ENCODE measurements at places on chromosomes 13 and 19.

GRCh38 chr19:6012426-6013170 is 34.7 kb upstream of the RANBP3 start:
- no peak for DNase-seq

DNA sequence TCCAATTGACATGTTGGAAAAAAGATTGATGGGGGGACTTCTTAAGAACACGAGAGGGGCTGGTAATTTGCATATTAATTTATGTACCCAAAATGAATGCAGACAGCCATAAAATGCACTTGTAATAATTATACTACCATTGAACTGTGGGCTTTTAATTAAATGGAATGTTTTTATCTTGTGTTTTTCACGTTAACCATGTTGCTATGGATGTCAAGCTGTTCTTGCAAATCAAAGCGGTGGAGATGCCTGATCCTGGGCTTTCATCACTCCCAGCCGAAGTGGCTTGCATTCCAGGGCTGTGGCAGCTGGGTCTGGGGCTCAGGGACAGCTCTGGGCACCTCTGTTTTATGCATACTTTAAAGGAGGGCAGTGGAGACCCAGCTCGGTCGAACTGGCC is 179.4 kb upstream of the TMTC4 start:
- no peak for DNase-seq

DNA sequence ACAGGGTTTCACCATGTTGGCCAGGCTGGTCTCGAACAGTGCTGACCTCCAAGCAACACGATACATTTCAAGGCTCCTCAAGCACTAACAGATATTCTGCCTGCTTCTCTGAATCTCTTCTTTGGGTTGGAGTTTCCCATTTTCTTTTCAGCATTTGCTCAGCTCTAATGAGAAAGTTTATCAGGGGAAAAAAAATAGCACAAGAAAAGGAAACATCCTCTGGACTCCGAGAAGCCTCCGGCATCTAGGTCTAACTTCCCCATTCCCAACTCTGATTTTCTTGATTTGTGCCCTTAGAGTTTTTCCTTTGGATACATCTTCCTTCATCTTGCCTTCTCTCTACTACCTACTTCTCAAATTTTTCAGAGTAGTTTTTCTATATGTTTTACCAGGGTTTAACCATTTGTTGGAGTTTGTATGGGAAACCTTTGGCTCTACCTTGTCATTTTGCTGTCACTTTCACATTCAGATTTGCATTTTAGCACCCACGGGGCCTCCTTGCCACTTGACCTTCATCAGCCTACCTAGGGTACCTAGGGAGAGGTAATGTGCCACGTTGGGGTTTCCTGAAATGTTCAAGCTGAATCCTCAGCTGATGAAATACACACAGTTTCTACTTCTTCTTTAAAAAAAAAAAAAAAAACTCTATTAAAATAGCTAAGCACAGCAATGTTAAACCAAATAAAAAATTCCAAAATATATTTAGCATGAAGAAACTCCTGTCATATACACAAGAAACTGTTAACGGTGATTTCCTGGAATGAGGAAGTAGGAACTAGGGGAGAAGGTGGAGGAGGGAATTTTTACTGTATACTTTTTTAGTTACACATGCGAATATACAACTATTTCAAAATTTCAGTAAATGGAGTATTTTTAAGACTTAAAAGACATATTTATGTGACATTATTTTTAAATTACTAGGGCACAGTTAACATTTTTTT is 5.1 kb upstream of the USP12 start:
- DNase-seq: no peak

DNA sequence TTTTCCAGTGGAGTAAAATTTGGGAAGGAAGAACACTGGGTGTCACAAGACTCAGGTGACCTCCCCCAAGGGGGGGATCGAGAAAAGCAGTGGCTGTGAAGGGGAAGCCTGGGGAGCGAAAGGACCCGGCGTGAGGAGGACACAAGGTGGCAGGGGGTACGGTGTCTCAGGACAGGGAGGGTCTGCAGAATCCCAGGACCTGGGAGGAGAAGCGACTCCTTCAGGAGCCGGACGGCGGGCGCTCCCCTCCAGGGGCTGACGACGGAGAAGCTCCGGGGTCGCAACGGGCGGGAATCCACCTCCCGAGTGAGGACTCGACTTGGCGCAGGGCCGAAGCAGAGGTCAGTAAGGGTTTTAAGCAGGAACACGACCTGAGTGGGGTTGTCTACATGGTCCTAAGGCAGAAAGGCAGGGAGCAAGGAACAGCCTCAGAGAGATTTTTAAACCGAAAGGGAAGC is 529 bp downstream of the ZNF836 start:
- DNase-seq: no peak

DNA sequence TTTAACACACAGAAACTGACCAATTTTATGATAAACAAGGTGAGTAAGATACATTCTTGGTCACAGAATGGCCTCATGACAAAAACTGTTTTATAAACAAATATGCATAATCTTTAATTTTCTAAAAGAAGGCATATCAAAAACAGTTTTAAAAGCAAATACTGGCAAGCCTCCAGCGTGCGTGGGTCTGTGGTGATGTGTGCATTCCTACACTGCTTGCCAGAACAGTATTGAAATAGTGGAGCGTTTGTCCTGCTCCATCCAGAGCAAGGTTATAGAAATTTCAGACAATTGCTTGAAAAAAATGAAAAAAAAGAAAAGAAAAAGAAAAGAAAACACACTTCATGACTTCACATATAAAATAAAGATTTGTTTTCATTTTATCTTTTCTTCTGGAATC is 140.9 kb downstream of the MZT1 start:
- DNase-seq: no peak

DNA sequence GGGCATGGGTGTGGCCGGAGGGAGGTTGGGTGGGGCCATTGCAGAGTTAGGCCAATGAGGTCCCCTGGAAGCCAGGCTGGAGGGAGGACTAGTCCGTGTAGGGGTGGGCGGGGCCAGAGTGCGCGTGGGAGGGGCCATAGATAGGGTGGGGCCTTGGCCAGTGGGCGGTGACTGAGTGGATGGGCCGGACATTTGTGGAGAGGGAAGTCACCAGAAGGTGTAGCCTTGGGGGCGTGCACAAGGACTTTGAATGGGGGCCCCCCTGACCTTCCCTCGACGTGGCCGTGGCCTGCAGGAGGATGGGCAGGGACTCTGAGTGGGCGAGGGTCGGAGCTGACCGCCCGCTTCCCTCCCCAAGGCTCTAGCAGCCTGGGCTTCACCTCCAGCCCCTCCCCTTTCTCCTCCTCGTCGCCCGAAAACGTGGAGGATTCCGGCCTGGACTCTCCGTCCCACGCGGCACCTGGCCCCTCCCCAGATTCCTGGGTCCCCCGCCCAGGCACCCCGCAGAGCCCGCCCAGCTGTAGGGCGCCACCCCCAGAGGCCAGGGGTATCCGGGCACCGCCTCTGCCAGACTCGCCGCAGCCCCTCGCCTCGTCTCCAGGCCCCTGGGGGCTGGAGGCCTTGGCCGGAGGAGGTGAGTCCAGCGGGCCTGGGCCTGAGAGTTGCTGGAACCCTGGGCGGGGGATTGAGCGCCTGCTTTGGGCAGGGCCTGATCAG is 16.5 kb upstream of the B3GNT3 start:
- DNase-seq: no peak

DNA sequence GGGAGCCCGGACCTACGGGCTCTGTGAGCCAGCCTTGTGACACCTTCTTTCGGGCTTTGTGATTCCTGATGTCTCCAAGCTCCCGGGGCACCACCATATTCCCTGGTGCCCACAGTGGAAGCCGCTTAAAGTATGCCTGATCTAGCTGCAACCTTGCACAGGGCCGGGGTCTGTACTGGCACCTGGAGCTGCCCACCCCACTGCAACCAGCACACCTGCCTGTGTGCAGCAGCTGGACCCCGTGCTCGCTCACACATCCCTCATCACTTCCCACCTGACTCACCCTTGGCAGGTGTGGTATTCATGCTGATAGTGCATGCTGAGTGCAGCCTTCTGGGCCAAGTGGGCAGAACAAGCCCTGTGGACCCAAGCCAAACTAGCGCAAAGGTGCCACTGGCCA is 1981.1 kb upstream of the PCDH20 start:
- no peak for DNase-seq

DNA sequence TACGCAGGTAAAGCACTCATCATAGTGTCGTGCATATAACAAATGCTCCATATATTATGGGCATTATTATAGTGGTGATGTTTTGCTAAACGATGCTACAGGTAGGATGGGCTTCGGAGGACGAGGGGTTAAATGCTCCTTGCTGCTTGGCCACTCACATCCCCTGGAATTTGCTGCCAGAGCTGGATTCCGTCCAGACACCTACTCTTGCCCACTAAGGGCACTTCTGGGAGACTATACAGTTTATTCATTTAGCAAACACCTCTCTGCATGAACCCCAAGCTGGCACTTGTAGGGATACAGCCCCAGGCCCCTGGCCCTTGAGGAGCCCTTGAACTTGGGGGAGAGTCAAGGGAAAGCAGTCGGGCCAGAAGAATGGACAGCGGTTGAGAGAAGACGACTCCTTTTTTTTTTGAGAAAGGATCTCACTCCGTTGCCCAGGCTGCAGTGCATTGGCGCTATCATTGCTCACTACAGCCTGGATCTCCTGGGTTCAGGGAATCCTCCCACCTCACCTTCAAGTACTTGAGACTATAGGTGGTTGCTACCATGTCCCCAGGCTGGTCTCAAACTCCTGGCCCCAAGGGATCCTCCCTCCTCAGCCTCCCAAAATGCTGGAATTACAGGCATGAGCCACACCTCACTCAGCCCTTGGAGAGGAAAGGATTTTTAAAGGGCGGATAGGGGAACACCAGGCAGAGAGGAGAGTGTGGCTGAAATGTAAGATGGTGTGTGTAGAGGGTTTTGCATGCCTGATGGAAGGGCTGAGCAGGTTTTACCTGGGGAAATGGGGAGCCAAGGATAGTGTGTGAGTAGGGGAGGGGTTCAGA is 1.1 kb upstream of the MRPL34 start:
- DNase-seq: no peak

- no peak for DNase-seq
These were observed 147.1 kb downstream of the DNAJC15 start for GRCh38 chr13:43170506-43170905.

DNA sequence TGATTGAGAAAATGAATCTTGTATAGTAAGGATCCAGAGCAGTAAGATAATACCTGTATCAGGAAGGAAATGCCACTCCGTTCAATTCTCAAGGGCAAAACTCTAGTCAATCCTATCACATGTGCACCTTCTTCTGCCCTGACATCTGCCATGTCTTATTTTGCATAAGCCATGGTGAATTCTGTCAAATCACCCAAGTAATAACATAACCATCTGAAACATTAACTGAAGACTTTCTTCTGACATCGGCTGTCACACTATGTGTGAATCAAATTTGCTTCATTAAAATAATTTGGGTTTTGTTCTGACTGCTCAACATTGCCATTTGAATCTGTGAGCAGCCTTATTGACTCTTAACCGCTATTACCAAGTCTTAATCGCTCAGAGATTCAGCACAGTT is 91.2 kb downstream of the PCDH9 start:
- DNase-seq: no peak

GRCh38 chr13:89862691-89863036 is 1484.8 kb upstream of the MIR17HG start:
- DNase-seq: no peak

GRCh38 chr19:982567-983170 is 1.5 kb upstream of the WDR18 start:
- DNase-seq: no peak

GRCh38 chr13:38970380-38971051 is 20.1 kb downstream of the STOML3 start:
- no peak for DNase-seq

- DNase-seq: no peak
These were observed 6.3 kb upstream of the ZNF69 start for GRCh38 chr19:11881151-11881800.

GRCh38 chr19:33063753-33064457 is 783 bp downstream of the RHPN2 start:
- no peak for DNase-seq

DNA sequence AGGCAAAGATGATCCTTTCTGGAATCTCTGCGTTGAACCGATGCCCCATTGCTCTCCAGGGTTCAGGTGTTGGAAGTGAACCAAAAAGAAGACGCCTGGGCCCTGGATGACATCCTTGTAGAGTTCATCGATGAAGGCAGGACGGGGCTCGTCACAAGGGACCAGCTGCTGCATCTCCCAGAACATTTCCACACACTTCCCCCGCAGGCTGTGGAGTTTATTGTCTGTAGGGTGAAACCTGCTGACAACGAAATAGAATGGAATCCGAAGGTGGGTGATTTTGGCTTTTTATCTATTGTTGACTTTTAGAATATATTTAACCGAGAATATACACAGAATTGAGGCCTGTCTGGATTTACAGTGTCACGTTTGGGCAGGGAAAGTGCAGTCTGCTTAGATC is 58.4 kb downstream of the SLC7A9 start:
- DNase-seq: no peak

DNA sequence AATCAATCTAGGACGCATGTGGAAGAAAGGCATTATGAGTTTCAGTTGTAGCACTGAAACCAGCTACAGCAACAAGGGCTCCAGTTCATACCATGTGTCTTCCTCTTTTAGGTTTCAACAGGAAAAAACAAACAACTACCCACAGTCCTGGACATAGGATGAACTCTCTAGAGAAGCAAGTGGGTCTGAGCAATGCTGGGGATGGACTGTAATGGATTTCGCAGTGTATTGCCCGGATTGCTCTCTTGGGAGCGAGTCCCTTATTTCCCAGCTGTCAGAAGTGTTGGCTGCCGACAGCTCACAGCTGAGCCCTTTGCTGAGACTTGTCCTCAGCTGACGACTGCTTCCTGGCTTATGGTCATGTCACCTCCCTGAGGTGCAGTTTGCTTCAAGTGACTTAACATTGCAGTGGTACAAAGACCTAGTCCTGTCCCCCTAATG is 12.1 kb upstream of the MYCBP2 start:
- no peak for DNase-seq

DNA sequence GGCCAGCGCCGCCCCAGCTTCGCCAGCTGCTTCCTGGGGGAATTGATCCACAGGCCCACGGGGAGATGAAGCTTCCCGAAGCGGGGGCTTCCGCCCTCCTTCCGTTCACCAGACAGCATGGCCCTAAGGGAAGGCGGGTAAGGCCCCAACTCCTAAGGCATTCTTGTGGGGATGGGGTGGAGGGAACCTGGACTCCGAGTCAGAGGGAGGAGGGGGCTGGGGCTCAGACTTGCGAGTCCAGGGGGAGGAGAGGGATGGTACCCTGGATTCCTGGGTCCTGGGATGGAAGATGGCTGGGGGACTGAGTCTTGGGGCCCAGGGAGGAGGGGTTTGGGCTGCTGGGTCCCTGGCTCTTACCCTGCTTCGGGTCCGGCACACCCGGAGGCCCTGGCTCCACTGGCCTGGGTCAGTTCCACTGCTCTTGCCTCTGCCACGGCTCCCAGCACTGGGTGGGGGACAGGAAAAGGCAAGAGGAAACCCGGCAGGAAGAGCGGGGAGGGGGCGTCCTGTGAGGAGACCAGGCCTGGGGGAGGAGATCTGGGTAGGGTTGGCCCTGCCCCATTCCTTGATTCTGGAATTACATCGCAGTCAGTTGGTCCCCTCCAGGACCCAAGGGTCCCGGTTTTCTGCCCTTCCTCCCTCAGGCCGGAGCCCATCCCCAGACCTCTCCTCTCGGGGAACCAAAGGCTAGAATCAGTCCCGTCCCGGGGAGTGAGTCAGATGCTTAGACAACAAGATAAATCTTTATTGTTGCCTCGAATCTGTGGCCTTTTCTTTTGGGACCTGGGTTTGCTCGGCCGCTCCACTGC is at the start of gene RASIP1:
TSS of gene RASIP1 (minus strand) at position 447 of the 809 bp plus-strand sequence. CDS start at position 119, 328 bp downstream.
- DNase-seq: no peak

All from SK-N-MC (cell line).